ENCODE measurements at places on chromosomes 5 and 9. TPM values are rescaled to one million over a fixed set of nuclear protein-coding genes. Genes with fewer than 3 reads are reported as not detected.

- no peak for DNase-seq
Observed at GRCh38 chr5:1470762-1471211, 25.5 kb upstream of the SLC6A3 start.

- no peak for DNase-seq
Observed at GRCh38 chr5:117892360-117892759, 1096.0 kb downstream of the DTWD2 start.

DNA sequence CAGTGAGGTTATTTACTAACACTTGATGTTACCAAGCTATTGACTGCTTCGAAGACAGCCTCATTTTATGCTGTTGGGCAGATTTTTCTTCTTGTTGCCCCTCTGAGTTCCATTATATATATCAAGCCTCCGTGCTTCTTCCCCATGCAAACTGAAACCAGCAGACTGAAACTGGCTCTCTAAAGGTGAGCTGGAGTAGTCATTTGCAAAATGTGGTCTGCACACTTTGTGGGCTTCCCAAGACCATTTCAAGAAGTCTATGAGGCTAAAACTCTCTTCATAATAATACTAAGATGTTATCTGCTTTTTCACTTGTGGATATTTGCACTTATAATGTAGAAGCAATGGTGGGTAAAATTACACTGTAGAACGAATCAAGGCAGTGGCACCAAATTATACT is 13.9 kb downstream of the SLC36A1 start:
- DNase-seq: no peak

- DNase-seq: no peak
Observed at GRCh38 chr5:177382423-177383029, 1.7 kb upstream of the SLC34A1 start.

GRCh38 chr9:20331095-20331685 is 291.1 kb downstream of the MLLT3 start:
- DNase-seq: no peak

- DNase-seq: no peak
Observed at GRCh38 chr9:92138157-92138959, 23.1 kb upstream of the SPTLC1 start.

DNA sequence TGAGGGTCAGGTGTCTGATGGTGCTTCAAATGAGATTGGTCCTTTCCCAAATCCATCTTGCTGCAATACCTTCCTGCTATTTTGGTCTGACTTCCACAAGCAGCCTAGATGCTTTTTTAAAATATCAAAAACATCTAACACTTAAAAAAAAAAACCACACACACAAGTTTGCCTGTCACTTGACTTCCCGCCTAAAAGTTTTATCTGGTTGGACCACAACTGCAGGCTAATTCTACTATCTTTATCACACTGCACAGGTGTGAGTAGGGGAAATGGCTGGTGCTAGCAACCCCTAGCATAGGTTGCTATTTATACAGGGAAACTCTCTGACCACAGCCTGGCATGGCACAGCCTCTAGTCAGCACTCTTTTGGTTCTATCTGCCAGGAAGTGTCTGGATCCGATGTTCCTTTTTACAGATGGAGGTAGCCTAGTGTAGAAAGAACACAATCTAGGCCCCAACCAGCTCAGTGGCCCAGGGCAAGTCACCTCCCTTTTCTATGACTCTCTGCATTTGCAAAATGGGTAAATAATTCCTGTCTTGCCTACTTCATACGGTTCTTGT is at the start of gene HEMGN:
Gene HEMGN (minus strand): TSS at position 92 of the 564 bp plus-strand sequence. CDS start 36 bp downstream, at position 56.
- DNase-seq: no peak

- DNase-seq: peak; percentile 86
Observed at GRCh38 chr9:5838884-5839571, 6.1 kb upstream of the ERMP1 start.

- DNase-seq: no peak
Observed at GRCh38 chr9:137494550-137495351, 35.6 kb upstream of the NSMF start.

DNA sequence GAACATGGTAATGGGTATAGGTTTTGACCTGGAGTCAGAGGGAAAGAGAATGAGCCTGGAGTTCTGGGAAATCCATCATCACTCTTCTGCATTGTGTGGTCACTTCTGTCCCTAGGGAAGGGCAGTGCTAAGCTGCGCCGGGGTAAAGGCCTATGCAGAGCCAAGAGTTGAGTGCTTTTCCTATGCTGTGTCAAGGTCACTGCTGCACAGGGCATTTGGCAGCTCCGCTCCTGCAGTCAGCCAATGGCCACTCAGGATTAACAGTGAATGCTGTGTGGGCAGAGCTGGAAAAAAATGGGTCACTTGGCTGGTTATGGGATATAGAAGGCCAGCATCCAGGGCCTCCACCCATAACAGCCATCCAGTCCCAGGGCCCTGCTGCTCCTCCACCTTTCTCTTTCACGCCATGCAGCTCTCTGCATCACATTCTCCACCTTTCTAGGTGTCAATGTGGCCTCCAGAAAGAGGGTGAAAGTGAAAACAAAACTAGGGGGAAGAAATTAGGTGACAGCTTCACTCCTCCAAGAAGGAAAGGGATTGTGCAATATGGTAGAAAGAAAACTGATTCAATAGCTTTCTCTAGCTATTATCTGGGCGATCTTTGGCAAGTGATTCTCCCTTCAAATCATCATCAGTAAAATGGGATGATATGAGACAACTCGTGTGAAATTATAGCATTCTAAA is 279.3 kb upstream of the ANKRD55 start:
- DNase-seq: no peak

- no peak for DNase-seq
Observed at GRCh38 chr5:13503017-13503416, 441.5 kb downstream of the DNAH5 start.

- no peak for DNase-seq
Observed at GRCh38 chr9:71647094-71647591, 121.2 kb downstream of the CEMIP2 start.

DNA sequence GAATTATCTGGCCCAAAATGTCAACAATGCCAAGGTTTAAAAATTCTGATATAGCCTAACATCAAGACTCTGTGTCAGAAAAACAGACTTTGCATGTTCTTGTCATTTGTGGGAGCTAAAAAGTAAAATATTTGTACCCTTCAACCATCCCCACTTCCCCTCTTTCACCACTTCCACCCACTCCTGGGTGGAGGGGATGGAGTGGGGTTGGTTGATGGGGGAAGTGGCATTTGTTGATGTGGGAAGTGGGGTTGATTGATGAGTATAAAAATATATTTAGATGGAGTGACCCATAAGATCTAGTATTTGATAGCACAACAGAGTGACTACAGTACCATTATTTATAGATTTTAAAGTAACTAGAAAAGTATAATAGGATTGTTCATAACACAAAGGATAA is 55.0 kb upstream of the C9orf72 start:
- DNase-seq: no peak

- DNase-seq: peak; percentile 58
Observed at GRCh38 chr5:177301503-177302165, 1.9 kb downstream of the RAB24 start.

DNA sequence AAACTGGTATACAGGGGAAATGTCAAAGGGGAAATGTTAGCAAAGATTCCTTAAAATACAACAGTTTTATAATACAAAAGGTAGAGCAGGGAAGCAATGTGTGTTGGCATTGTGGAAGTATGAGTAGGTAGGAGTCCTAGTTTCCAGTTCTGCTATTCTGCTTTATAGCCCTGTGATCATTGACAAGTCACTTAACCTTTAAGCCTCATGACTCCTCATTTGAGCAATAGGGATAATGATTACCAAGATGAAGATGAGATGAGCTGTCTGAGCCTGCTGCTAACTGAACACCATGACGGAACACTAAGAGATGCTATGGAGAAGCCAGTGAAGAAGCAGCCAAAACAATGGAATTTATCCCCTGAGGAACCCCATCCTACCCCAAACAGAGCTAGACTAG is 251.7 kb downstream of the PAPPA start:
- DNase-seq: peak; percentile 59

- no peak for DNase-seq
Observed at GRCh38 chr5:154842689-154843530, 7.5 kb downstream of the FAXDC2 start.

GARIN3 gene
- not detected for polyA plus RNA-seq

NEURL1B gene
- 13.5 TPM for polyA plus RNA-seq

ATP10B gene
- 35.6 TPM for polyA plus RNA-seq

PCDHA12 gene
- polyA plus RNA-seq: 0.48 TPM

NDST1 gene
- polyA plus RNA-seq: 45.4 TPM
